ENCODE measurements at places on chromosomes 7 and 10. TPM values are rescaled to one million over a fixed set of nuclear protein-coding genes. Genes with fewer than 3 reads are reported as not detected.

The HHEX gene
- 0.11 TPM for total RNA-seq

The NUDCD3 gene
- total RNA-seq, result 89.6 TPM

The SMKR1 gene
- 7.6 TPM for total RNA-seq

The DNAJC30 gene
- total RNA-seq, result 8.5 TPM

The EBF3 gene
- total RNA-seq, result not detected

The OR2A5 gene
- total RNA-seq, result not detected

The NEUROD6 gene
- total RNA-seq, result not detected

The BTBD16 gene
- total RNA-seq, result not detected
